ENCODE measurements at places on chromosomes 6 and 20. TPM values are rescaled to one million over a fixed set of nuclear protein-coding genes. Genes with fewer than 3 reads are reported as not detected.
A peak's percentile ranks its signal among the peaks of the same experiment; 100 is the strongest.

- no peak overlapping the region for H3K4me3 ChIP-seq
- no peak overlapping the region for H3K27ac ChIP-seq
- H3K27me3 ChIP-seq: no peaks in the 10 kb centered on the region
- DNase-seq: peak; percentile 54
- H3K4me1 ChIP-seq: no peaks in the 10 kb centered on the region
Observed at GRCh38 chr20:32902456-32903420, 44.0 kb downstream of the EFCAB8 start.

DNA sequence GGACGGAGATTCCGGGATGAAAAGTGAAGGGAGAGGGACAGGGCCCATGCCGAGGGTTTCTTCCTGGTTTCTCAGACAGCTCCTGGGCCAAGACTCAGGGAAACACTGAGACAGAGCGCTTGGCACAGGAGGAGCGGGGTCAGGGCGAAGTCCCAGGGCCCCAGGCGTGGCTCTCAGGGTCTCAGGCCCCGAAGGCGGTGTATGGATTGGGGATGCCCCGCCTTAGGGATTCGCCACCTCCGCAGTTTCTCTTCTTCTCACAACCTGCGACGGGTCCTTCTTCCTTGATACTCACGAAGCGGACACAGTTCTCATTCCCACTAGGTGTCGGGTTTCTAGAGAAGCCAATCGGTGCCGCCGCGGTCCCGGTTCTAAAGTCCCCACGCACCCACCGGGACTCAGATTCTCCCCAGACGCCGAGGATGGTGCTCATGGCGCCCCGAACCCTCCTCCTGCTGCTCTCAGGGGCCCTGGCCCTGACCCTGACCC, 55.0 kb upstream of the HLA-A start:
- H3K36me3 ChIP-seq: no peaks in the 10 kb centered on the region
- peak overlapping the region; percentile 70 for H3K4me3 ChIP-seq
- no peak overlapping the region for H3K27ac ChIP-seq
- H3K27me3 ChIP-seq: no peaks in the 10 kb centered on the region
- H3K4me1 ChIP-seq: no peaks in the 10 kb centered on the region

DNA sequence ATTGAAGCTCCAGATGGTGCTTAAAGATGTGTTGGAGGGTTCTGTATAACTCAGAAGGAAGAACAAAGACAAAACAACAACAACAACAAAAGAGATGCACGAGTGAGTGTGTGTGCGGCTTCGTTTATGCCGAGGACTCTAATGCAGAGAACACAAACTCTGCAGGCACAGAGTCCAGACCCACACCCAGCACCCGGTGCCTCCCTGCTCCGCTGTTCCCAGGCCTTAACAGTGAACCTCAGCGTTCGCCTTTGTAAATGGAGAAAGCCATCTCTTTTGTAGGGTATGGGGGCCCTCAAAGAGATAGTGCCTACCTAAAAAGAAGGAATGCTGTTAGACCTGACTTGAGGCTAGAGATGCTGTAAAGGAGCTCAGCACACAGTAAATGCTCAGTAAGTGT, 243.3 kb downstream of the ERMARD start:
- no peaks in the 10 kb centered on the region for H3K36me3 ChIP-seq
- DNase-seq: no peak
- no peak overlapping the region for H3K27ac ChIP-seq
- peaks cover 42% of the 10 kb centered on the region for H3K4me1 ChIP-seq

- H3K4me3 ChIP-seq: no peak overlapping the region
- DNase-seq: no peak
- H3K36me3 ChIP-seq: no peaks in the 10 kb centered on the region
Observed at GRCh38 chr6:119609865-119610264, 260.3 kb upstream of the MAN1A1 start.

DNA sequence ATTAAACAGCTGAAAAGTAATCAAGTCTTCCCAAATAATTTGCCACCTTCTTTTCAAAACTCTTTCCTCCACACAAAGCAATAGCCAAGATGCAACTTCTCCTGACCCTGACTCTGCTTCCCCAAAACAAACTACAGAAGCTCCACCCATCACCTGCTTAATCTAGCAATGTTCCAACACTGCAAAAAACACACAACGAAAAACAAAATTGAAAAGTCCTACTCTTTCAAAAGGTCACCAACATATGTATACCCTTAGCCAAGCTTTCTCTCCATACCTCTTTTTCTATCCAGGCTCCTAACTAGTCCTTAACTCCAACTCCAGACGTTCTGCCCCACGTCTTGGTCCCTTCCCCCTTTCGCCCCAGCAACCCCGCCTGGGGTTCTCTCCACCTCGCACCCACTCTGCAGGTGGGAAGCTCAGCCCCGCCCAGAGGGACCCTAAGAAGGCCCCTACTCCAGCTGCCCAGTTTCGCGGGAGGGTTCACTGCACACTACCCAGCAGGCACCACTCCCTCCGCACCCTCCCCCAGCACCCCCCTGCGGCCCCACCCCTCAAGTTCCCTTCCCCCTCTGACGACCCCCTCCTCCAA, 717 bp downstream of the CSNK2A1 start:
- H3K27ac ChIP-seq: peak overlapping the region; percentile 91
- no peaks in the 10 kb centered on the region for H3K36me3 ChIP-seq
- no peaks in the 10 kb centered on the region for H3K27me3 ChIP-seq
- peak; percentile 26 for DNase-seq

DNA sequence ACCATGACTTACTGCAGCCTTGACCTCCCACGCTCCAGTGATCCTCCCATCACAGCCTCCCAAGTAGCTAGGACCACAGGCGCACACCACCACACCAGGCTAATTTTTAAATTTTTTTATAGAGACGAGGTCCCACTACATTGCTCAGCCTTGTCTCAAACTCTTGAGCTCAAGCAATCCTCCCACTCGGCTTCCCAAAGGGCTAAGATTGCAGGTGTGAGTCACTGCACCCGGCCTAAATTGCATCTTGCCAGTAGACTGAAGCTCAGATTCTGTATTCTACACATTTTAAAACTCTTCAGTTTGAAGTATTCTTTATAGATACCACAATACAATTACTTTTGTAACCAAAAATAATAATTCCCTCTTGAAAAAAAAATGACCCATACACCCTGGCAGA, 11.4 kb downstream of the NUDT3 start:
- H3K4me1 ChIP-seq: peaks cover 31% of the 10 kb centered on the region
- H3K36me3 ChIP-seq: no peaks in the 10 kb centered on the region
- no peak overlapping the region for H3K27ac ChIP-seq
- no peaks in the 10 kb centered on the region for H3K27me3 ChIP-seq
- H3K4me3 ChIP-seq: no peak overlapping the region

- H3K36me3 ChIP-seq: no peaks in the 10 kb centered on the region
- peak; percentile 90 for DNase-seq
- H3K4me3 ChIP-seq: no peak overlapping the region
- H3K4me1 ChIP-seq: peaks cover 3% of the 10 kb centered on the region
- H3K27ac ChIP-seq: peak overlapping the region; percentile 87
Observed at GRCh38 chr6:37244430-37245310, 12.9 kb upstream of the TBC1D22B start.

The FAM184A gene
- total RNA-seq: 0.16 TPM

The SIRPB2 gene
- total RNA-seq: 2.4 TPM

GRCh38 chr6:163284151-163284550, 130.4 kb upstream of the QKI start:
- no peaks in the 10 kb centered on the region for H3K36me3 ChIP-seq
- H3K4me3 ChIP-seq: no peak overlapping the region
- no peak for DNase-seq
- H3K27ac ChIP-seq: no peak overlapping the region
- H3K4me1 ChIP-seq: no peaks in the 10 kb centered on the region
- H3K27me3 ChIP-seq: no peaks in the 10 kb centered on the region

The SRC gene
- total RNA-seq: 7.8 TPM

The PTGIS gene
- 23.0 TPM for total RNA-seq

GRCh38 chr20:49619113-49620048, 51.4 kb upstream of the PTGIS start:
- no peak overlapping the region for H3K27ac ChIP-seq
- peaks cover 11% of the 10 kb centered on the region for H3K4me1 ChIP-seq
- H3K36me3 ChIP-seq: no peaks in the 10 kb centered on the region
- H3K4me3 ChIP-seq: no peak overlapping the region
- H3K27me3 ChIP-seq: no peaks in the 10 kb centered on the region
- no peak for DNase-seq

DNA sequence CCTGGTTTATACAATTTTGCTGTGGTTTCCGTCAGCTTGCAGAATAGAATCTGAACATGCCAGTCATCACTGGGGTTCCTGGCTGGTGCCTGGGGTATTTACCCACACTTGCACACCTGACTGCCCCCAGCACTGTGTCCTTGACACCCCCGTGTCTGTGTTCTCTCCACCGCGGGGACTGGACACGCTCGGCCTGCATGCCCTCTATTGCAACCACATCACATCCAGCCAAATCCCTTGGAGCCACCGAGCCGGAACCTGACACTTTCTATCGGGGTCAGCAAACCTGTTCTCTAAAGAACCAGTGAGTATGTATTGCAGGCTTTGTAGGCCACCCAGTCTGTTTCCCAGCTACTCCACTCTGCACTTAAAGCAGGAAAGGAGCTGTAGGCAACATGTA, 527.5 kb downstream of the PRKN start:
- no peak for DNase-seq
- no peak overlapping the region for H3K4me3 ChIP-seq
- peaks cover 11% of the 10 kb centered on the region for H3K4me1 ChIP-seq
- no peaks in the 10 kb centered on the region for H3K27me3 ChIP-seq
- no peaks in the 10 kb centered on the region for H3K36me3 ChIP-seq
- no peak overlapping the region for H3K27ac ChIP-seq

DNA sequence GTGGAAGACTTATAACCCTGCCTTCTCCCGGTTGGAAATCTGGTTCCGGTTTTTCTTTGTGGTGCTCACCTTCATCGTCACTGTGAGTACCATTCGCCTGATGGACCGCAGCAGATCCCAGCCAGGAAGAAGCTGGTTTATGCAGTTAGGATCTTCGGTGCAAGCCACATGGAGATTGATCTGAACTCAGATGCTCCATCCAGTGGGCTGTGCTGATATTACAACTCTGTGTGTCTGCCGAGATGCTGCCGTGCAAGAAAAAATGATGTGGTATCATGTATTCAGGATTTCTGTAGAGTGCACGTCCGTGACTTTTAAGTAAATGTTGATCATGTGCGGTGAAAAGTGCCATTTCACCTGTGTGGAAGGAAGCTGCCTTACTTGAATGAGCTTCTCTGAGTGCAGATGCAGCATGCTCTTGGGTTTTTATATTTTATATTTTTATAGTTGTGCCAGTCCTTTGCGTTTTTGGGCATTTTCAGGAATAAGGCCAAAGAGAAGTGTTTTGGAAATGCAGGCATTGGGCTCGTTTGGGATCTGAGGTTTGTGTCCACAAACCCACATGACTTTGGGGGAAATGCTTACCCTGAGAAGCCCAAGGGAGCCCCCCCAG, 39.2 kb downstream of the DYNLT1 start:
- no peaks in the 10 kb centered on the region for H3K27me3 ChIP-seq
- no peak overlapping the region for H3K4me3 ChIP-seq
- no peak overlapping the region for H3K27ac ChIP-seq
- peaks cover 9% of the 10 kb centered on the region for H3K4me1 ChIP-seq
- DNase-seq: peak; percentile 48

- peaks cover 7% of the 10 kb centered on the region for H3K4me1 ChIP-seq
- peaks cover 80% of the 10 kb centered on the region for H3K36me3 ChIP-seq
- H3K27me3 ChIP-seq: no peaks in the 10 kb centered on the region
- no peak for DNase-seq
- H3K27ac ChIP-seq: no peak overlapping the region
Observed at GRCh38 chr6:30548375-30548774, 7.9 kb downstream of the GNL1 start.

DNA sequence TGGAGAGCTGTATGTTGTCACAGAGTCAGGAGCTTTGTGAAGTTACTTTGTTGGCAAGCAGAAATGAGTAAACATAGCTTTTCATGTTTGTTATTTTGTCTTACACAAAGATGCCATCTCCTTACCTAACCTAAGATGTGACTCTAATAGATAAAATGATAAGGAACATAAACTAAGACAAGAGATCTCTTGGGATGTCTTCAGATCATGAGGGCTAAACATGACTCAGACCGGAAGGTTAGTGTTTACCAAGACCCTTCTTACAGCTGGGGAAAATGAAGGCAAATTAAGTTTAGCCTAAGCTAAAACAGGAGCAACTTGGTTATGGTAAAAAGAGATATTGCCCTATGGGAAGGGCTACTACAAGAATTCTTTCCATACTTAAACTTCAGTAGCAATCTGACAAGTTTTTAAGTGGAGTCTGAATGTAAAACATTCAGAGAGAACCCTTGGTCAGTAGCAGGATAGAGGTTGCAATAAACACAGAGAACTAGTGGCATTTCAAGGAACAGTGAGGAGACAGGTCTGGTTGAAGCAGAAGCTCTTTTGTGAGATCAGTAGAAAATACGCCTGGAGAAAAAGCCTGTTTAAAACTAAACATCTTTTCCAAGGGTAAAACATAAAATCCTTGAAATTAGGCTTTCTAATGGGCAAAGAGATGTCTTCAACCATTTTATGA, 29.9 kb downstream of the SGK1 start:
- no peaks in the 10 kb centered on the region for H3K4me1 ChIP-seq
- DNase-seq: no peak
- no peaks in the 10 kb centered on the region for H3K27me3 ChIP-seq
- peak overlapping the region; percentile 44 for H3K27ac ChIP-seq
- no peak overlapping the region for H3K4me3 ChIP-seq
- no peaks in the 10 kb centered on the region for H3K36me3 ChIP-seq

GRCh38 chr6:44298055-44298803, 14.9 kb downstream of the AARS2 start:
- peaks cover 22% of the 10 kb centered on the region for H3K27me3 ChIP-seq
- DNase-seq: no peak
- no peaks in the 10 kb centered on the region for H3K4me1 ChIP-seq
- no peak overlapping the region for H3K27ac ChIP-seq
- H3K4me3 ChIP-seq: no peak overlapping the region
- peaks cover 31% of the 10 kb centered on the region for H3K36me3 ChIP-seq

GRCh38 chr6:106087548-106088325, 1.6 kb downstream of the PRDM1 start:
- H3K27me3 ChIP-seq: peaks cover 55% of the 10 kb centered on the region
- H3K4me1 ChIP-seq: no peaks in the 10 kb centered on the region
- peak; percentile 58 for DNase-seq
- peak overlapping the region; percentile 46 for H3K4me3 ChIP-seq
- H3K27ac ChIP-seq: peak overlapping the region; percentile 26

GRCh38 chr6:27297857-27298730, 14.0 kb downstream of the POM121L2 start:
- no peaks in the 10 kb centered on the region for H3K4me1 ChIP-seq
- no peak for DNase-seq
- peaks cover 99% of the 10 kb centered on the region for H3K27me3 ChIP-seq

- peaks cover 10% of the 10 kb centered on the region for H3K4me1 ChIP-seq
- H3K4me3 ChIP-seq: no peak overlapping the region
- H3K27me3 ChIP-seq: no peaks in the 10 kb centered on the region
- peaks cover 24% of the 10 kb centered on the region for H3K36me3 ChIP-seq
Observed at GRCh38 chr20:50141018-50141675, 12.4 kb downstream of the PEDS1 start.

DNA sequence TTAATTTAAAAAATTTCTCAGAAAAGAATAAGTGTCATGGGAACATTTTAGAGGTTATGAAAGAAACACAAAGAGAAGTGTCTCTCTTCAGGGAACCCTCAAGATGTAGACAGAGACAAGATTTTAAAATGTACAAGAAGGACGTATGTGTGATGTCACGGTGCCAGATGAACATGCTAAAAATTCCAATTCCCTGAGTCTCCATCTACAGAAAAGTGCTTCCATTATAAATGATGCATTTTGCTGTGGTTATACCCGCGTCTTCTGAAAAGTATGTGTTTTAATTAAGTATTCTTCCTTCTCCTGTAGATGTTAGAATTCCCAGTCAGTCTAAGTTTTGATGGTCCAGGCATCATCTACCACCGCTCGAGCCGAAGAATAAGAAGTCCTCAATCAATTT, 489.1 kb downstream of the PREX1 start:
- no peak overlapping the region for H3K27ac ChIP-seq
- H3K4me1 ChIP-seq: peaks cover 5% of the 10 kb centered on the region
- H3K4me3 ChIP-seq: no peak overlapping the region
- no peak for DNase-seq

Data from heart left ventricle (tissue), 16 donors.